CD4-positive, alpha-beta T cell treated with Interleukin-12 subunit alpha and Interleukin-12 subunit beta, for 1 hour (primary cell): ENCODE measurements at places on chromosomes 11 and 22.

GRCh38 chr11:2259897-2260451 lies 10.4 kb downstream of the ASCL2 start:
- DNase-seq = no peak

DNA sequence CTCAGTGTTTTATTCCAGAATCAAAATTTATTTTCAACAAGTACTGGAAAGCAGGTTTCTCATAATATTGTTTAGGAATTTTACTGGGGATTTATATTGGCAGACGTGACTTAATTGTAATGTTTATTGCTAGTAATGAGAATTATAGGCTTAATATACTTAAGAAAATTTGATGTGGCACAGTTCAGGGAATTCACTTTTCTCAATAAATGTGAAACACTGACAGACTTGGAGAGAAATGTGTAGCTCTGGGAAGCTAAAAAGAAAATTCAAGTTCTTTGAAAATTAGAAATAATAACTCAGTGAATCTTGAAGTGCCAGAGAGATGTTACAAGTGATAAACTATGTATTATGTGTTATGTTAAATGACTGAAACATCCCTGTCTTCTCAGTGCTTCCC lies at the start of gene OR51F2:
Gene OR51F2 (plus strand): TSS at position 301 of the 400 bp plus-strand sequence. CDS start 101 bp downstream, outside the sequence.
- no peak for DNase-seq

DNA sequence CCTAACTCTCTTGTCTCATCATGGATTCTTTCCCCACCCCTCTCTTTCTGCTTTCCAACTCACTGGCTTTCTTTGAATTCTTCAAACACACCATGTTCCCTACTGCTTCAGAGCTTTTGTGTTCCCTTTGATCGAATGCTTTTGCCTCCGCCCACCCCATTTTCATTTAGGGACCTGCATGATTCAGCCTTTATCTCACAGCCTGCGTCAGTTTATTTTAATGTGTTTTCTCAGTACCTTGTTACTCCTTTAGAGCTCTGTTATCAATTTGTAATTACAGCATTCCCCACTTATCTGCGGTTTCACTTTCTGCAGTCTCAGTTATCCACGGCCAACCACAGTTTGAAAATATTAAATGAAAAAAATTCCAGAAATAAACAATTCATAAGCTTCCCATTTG lies 451.3 kb downstream of the METTL15 start:
- no peak for DNase-seq

DNA sequence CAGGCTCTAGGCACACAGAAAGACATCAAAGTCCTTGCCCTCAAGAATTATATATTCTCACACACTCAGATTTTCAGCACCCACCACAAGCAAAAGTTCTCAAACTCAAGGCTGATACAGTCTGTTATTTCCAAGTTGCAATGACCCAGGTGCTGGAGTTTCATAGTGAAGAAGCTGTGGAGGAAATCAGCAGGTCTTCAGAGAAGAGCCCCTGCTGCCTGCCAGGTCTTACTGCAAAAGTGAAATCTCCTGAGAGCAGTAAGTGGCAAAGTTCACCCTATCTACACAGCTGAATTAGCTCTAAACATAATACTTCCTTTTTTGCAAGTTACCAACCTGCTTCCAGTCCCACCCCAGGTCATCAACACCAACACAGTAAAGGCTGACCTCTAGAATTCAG lies 64.6 kb downstream of the RPL27A start:
- DNase-seq = no peak

GRCh38 chr11:2382936-2383851 lies 6.1 kb downstream of the CD81 start:
- no peak for DNase-seq

- no peak for DNase-seq
These were observed 20.4 kb downstream of the MTMR3 start for GRCh38 chr22:29903371-29903770.

- no peak for DNase-seq
These were observed 89.0 kb downstream of the MUC15 start for GRCh38 chr11:26483108-26483507.

- no peak for DNase-seq
These were observed 35.7 kb downstream of the SIK3 start for GRCh38 chr11:117062498-117062897.

GRCh38 chr11:13963169-13963948 lies 836 bp downstream of the SPON1 start:
- DNase-seq = peak; percentile 13

- no peak for DNase-seq
These were observed 6.1 kb downstream of the THY1 start for GRCh38 chr11:119416606-119417580.

- no peak for DNase-seq
These were observed 353.2 kb downstream of the ETS1 start for GRCh38 chr11:128234143-128234542.

- no peak for DNase-seq
These were observed 288.4 kb upstream of the PITPNB start for GRCh38 chr22:28207281-28208030.

DNA sequence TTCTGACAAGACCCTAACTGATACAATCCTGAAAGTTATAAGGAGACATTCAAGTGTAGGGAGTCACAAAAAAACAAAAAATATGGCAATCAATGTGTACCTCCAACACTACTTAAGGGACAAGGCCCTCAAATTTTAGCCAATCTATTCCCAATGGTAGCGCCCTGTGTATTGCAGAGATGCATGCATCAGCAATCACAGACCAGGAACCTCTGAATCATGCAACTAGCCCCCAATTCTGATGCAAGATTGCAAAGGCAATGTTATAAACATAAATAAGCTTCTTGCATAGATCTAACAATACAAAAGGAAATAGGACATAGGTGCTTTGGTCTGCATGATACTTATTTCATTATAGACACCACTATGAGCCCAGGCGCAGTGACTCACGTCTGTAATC lies 29.7 kb upstream of the SIK2 start:
- DNase-seq = no peak

- DNase-seq = no peak
These were observed 7.0 kb upstream of the MALAT1 start for GRCh38 chr11:65491614-65492386.

GRCh38 chr11:1573077-1573902 lies 1.2 kb upstream of the DUSP8 start:
- DNase-seq = peak; percentile 63

- no peak for DNase-seq
These were observed 79.7 kb upstream of the LINC01488 start for GRCh38 chr11:69401715-69402114.

- no peak for DNase-seq
These were observed 7.8 kb downstream of the PRR14L start for GRCh38 chr22:31742115-31742514.

DNA sequence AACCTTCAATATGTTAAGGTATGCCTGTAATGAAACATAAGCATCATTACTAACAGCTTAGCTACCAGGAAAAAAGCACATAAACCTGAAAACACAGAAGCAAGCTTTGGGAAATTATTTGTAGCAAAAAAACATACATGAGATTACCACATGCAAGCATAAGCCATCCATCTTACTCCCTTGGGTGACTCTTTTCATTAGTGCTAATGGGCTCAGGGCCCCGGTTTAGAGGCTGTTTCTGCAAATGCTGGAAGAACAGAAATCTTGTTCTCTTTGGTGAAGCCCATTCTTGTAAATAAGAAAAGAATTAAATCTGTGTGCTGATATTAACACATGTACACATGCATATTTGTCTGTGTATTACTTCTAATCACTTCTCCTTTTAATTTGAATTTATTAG lies 314.3 kb downstream of the TTC28 start:
- DNase-seq = no peak

DNA sequence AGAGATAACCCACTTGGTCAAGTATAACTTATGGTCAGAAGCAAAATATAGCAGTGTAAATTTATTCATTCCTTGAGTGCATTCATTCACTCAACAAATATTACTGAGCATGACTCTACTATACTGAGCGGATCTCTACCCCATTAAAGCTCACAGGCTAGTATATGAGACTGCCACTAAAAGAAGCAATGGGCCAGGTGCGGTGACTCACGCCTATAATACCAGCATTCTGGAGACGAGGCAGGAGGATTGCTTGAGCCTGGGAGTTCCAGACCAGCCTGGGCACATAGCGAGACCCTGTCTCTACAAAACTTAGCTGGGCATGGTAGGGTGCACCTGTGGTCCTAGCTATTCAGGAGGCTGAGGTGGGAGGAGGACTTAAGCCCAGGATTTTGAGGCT lies 197.6 kb upstream of the BLID start:
- no peak for DNase-seq

DNA sequence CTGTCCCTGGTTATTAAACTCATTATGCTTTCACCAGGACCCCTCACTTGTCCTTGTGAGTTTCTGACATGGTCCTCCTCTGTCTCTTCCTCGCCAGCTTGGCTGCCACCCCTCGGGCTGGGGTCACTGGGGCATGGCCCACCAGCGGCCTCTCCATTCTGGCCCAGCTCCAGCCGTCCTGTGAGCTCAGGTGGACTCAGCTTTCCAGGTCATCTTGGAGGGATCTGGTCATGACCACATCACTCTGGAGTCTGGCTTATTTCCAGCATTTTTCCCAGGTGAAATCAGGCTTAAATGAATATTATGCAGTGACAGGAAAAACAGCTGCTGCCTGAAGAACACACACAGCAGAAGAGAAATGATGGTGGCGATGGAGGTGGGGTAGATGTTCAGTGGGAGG lies 224.5 kb downstream of the ADAMTS15 start:
- DNase-seq = no peak

DNA sequence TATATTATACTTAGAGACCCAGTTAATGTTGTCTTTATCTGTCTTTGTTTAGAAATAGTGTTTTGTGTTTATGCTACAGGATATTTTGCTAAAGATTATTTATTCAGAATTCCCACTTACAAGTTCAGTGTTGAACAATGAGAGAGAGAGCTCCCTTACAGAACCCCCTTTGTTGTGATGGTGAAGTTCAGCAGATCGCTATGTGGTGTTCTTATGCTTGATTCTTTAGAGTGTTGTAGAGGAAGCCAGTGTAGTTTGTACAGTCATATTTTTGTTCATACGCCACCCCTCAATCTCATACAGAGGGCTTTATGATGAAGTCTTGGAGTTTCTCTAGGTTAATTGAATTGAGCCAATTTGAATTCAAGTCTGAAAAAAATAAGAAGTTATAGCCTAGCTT lies 150.2 kb downstream of the TMEM135 start:
- DNase-seq = no peak

DNA sequence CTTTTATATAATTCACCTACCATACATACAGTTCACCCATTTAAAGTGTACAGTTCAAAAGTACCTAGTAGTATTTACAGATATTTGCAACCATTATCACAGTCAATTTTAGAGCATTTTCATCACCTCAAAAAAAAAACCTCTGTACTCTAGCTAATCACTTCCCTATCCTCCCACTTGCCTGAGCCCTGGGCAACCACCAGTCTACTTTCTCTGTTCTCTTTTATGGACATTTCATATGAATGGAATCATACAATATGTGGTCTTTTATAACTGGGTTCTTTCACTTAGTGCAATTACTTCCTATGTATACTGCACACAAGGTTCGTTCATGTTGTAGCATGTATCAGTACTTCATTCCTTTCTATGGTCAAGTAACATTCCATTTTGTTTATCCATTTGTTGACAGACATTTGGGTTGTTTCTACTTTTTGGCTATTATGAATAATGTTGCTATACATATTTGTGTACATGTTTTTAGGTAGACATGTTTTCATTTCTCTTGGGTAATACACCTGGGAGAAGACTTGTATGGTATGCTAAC lies 17.8 kb upstream of the NEU3 start:
- no peak for DNase-seq

GRCh38 chr22:39453765-39454378 lies 2.9 kb upstream of the MGAT3 start:
- no peak for DNase-seq

GRCh38 chr11:126939552-126939951 lies 61.0 kb downstream of the KIRREL3 start:
- no peak for DNase-seq

DNA sequence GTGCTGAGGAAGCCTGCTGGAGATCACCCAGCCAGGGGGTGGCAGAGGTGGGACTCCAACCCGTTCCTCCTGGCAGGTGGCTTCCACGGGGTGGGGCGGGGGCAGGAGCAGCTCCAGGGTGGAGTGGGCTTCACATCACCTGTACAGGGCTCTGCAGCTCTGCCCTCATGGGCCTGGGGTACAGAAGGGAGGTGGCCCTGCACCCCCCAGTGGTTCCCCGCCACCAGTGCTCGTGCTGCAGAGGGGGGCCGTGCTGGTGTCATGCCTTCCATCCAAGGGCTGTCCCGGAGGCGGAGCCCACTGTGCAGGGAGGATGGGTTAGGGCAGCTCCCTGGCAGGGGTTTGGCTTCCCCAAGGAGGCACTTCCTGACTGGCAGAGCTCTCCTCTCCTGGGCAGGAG lies 76.4 kb upstream of the SHISAL1 start:
- no peak for DNase-seq

DNA sequence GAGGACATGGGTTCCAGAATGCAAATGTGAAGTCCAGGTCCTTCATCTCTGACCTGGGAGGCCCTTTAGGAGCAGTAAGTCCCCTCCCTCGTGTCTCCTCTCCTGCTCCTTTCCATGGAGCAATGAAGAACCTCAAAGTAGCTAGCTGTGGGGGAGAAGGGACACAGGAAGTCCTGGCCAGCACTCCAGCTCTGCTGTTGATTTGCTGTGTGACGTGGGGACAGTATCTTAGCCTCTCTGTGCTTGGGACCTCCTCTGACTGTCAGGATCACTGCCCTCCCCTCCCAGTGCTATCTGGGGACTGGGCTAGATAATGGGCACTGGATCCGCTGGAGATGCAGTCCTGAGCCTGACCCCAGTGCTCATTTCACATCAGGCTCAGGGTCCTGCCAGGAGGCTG lies 1.1 kb upstream of the APOBEC3H start:
- DNase-seq = no peak

DNA sequence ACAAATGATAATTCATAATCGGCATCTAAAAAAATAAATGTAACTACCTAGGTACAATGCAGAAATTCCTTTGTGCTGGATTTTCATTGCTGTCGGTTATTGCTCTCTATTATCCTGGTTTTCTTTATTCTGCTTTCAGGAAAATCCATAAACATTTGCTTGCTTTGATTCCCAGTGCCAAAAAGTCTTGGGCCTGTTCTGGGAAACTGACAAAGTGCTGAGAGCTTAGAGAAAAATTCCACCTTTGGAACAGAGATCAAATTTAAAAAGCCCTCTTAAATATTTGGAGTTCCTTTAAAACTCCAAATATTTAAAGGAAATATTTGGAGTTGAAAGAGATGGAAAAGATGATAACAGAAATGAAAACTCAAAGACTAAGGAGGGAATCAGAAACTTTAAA lies 87.3 kb upstream of the ZBED5 start:
- DNase-seq = no peak
